ENCODE measurements at places on chromosomes 1 and 21.

DNA sequence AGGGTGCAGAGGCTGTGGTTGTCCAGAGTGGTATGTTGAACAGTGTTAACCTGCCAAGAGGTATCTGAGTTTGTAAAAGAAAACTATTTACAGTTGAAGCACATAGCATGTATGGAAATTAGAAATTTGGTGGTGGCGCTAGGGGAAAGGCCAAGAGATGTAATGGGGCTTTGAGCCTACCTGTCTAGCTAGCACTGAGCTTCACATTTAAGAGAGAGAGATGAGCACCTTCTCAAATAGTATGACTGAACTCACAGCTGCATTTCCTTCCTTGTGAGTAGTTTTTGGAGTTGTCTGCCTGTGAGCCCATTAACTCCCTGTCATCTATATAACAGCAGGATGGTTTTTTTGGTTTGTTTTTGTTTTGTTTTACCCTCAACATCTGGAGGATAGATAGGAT is 4.0 kb downstream of the CLIC4 start:
- no peak for DNase-seq

GRCh38 chr1:56387071-56387740 is 192.2 kb downstream of the PLPP3 start:
- DNase-seq: no peak

DNA sequence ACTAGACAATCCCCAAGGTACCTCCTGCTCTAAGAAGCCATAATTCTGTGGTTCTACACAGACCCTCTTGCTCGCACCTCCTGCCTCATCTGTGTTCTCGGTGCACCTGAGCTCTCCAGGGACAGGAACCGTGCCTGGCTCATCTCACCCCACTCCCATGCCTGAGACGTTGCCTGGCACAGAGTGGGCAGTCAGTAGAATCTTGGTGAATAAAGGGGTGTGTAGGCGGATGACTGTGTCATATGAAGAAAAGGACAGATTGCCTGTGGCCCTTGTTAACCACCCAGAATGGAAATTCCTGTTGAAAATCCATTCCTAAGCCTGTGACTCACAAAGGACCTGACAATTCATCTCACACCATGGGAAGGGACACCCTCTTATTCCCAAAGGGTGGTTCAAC is 92.9 kb downstream of the KCNN3 start:
- DNase-seq: no peak

DNA sequence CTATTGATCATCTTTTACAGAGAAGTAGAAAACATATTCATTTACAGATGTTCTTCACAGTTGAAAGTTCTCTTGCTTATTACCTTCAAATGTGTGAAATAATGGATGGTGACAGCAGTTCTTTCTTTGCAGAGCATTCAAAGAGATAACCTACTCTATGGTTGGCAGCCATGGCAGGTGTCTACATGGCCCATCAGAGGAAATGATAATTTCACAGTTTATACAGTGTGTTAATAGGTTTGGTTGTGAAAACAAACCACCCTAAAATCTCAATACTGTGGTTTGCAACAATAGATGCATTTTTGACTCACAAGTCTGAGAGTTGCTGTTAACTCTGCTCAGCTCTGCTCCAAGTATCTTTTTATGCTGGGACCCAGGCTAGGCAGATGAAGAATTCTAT is 241.2 kb upstream of the SAMSN1 start:
- DNase-seq: no peak

DNA sequence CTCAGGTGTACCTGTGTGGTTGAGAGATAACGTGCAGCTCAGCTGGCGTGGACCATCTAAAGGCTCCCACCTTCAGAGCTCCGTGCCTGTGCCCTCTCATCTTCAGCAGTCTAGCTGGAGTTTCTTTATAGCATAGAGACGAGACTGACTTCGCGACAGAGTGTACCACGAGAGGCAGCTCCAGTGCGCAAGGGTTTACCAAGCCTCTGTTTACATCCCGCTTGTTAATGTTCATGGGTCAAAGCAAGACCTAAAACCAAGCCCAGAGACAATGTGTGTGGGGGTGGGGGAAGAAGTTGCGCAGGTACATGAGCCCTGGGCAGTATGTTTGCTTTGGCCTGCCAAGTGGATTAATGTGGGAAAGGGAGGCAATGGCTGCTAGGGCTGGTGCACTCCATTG is 15.6 kb downstream of the RHOU start:
- DNase-seq: no peak

- no peak for DNase-seq
Measured at GRCh38 chr1:162391790-162392563, 10.4 kb downstream of the C1orf226 start.

DNA sequence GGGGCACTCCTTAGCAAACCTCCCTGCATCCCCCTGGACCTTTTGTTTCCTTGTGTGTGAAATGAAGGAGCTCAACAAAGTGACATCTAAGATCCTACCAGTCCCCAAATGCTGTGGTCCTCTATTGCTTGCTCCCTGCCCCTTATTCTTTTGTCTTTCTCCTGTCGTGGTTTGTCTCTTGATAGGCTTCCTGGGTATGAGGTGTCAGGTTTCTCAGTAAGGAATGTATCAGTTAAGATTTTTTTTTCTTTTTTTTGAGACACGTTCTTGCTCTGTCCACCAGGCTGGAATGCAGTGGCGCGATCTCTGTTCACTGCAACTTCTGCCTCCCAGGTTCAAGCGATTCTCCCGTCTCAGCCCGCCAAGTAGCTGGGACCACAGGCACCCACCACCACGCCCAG is 16.8 kb downstream of the CNIH3 start:
- no peak for DNase-seq
